ENCODE measurements at places on chromosomes 12 and 14.

DNA sequence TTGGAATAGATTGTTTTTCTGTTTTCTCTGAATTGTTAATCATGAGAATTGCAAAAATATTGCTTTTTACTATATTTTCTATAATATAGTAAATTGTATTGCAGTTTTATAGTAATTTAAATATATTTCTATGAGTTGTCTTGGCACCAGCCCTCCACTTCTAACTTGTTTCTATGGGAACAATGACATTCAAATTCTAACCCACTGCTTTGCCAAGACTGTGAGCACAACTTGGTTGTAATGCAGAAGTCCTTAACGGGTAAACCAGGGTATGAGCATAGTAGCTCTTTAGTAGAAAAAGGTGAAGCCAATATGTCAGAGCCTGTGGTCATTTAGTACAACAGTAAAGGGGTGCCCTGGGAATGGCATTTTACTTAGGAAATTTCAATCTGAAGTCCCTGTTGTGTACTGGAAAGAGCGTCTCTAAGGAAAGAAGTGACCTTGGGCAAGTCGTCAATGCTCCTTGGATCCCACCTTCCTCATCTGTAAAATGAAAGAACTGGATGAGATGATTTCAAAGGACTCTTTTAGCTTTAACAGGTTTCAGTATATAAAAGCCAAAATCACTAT lies 283.3 kb downstream of the ATP23 start:
- no peak overlapping the region for H3K4me3 ChIP-seq
- DNase-seq = no peak
- H3K4me1 ChIP-seq = no peaks in the 10 kb centered on the region
- no peaks in the 10 kb centered on the region for H3K27me3 ChIP-seq
- no peaks in the 10 kb centered on the region for H3K36me3 ChIP-seq

- no peaks in the 10 kb centered on the region for H3K27me3 ChIP-seq
- H3K27ac ChIP-seq = no peak overlapping the region
- no peak overlapping the region for H3K4me3 ChIP-seq
- DNase-seq = no peak
These were observed 91.1 kb upstream of the FUT8 start for GRCh38 chr14:65321370-65321875.

- peaks cover 2% of the 10 kb centered on the region for H3K36me3 ChIP-seq
- peaks cover 28% of the 10 kb centered on the region for H3K27me3 ChIP-seq
- H3K4me1 ChIP-seq = peaks cover 2% of the 10 kb centered on the region
- no peak overlapping the region for H3K27ac ChIP-seq
- DNase-seq = no peak
These were observed 62.2 kb downstream of the RFX4 start for GRCh38 chr12:106645074-106645421.

- H3K4me3 ChIP-seq = no peak overlapping the region
- no peak for DNase-seq
- H3K27me3 ChIP-seq = no peaks in the 10 kb centered on the region
- H3K27ac ChIP-seq = no peak overlapping the region
- H3K36me3 ChIP-seq = no peaks in the 10 kb centered on the region
These were observed 29.7 kb downstream of the RAD9B start for GRCh38 chr12:110531741-110532333.

- no peak overlapping the region for H3K27ac ChIP-seq
- H3K4me3 ChIP-seq = no peak overlapping the region
- H3K36me3 ChIP-seq = no peaks in the 10 kb centered on the region
- H3K27me3 ChIP-seq = no peaks in the 10 kb centered on the region
These were observed 84.1 kb upstream of the TBX3 start for GRCh38 chr12:114767906-114768722.

DNA sequence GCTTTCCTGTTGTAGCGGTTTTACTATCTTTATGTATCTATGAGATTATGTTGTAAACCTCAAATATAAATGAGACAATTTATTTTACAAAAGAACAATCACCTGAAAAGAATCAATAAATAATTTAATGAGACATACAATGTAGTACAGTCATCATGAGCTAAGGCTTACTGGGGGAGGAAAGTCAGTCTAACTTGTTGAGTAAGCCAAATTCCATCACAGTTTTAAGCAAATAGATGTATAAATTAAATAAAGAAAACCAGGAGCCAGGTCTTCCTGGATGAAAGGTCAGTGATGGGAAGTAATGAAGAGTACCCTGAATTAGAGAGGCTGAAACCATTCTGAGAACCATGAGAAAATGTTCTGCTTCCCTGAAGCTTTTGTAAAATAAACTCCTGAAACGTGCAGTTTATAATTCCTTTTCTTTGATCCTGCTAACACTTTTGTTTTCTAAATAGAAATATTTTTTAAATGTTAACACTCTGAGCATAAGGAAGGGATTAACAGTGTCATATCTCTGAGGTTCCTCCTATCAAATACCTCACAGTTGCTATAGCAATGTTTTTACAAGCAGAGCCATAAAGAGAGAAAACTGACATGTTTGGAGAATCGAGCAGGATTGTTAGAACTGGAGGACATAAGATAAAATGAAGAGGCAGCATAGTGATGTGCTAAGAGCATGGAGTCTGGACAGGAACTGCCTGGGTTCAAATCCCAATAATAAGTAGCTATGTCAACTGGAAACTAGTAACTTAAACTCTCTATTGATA lies 444.9 kb upstream of the FOXG1 start:
- H3K4me1 ChIP-seq = no peaks in the 10 kb centered on the region
- no peak overlapping the region for H3K27ac ChIP-seq
- H3K27me3 ChIP-seq = no peaks in the 10 kb centered on the region
- no peak for DNase-seq

- H3K27me3 ChIP-seq = no peaks in the 10 kb centered on the region
- no peak for DNase-seq
- H3K27ac ChIP-seq = no peak overlapping the region
These were observed 63.8 kb downstream of the FBXO33 start for GRCh38 chr14:39368261-39368959.

- H3K27ac ChIP-seq = no peak overlapping the region
- no peaks in the 10 kb centered on the region for H3K36me3 ChIP-seq
- DNase-seq = no peak
- no peaks in the 10 kb centered on the region for H3K4me1 ChIP-seq
- H3K27me3 ChIP-seq = no peaks in the 10 kb centered on the region
These were observed 115.6 kb upstream of the PKP2 start for GRCh38 chr12:33012226-33012625.

GRCh38 chr14:69695322-69696203 lies 71.4 kb upstream of the SRSF5 start:
- no peaks in the 10 kb centered on the region for H3K27me3 ChIP-seq
- H3K4me1 ChIP-seq = peaks cover 68% of the 10 kb centered on the region
- H3K4me3 ChIP-seq = peak overlapping the region; percentile 41
- no peak for DNase-seq
- H3K36me3 ChIP-seq = no peaks in the 10 kb centered on the region

DNA sequence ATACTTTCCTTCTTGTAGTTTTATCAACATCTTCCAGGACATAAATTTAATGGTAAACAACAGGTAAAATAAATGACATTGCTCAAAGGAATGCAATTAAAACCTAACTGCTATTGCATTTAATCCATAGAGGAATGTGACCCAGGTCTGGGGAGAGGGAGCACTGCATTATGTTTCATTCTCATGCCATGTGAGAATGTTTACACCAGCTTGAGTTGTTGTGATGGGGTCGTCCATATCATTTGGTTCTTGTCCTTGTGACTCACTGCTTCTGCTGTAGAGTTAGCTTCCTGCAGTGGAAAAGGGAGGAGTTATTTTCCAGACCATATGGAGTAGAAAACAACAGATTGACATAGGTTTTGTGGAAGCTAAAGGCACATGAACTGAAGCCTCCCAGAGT lies 129.3 kb upstream of the PMCH start:
- DNase-seq = no peak
- H3K27ac ChIP-seq = no peak overlapping the region
- no peaks in the 10 kb centered on the region for H3K36me3 ChIP-seq
- H3K27me3 ChIP-seq = no peaks in the 10 kb centered on the region
- H3K4me1 ChIP-seq = no peaks in the 10 kb centered on the region

DNA sequence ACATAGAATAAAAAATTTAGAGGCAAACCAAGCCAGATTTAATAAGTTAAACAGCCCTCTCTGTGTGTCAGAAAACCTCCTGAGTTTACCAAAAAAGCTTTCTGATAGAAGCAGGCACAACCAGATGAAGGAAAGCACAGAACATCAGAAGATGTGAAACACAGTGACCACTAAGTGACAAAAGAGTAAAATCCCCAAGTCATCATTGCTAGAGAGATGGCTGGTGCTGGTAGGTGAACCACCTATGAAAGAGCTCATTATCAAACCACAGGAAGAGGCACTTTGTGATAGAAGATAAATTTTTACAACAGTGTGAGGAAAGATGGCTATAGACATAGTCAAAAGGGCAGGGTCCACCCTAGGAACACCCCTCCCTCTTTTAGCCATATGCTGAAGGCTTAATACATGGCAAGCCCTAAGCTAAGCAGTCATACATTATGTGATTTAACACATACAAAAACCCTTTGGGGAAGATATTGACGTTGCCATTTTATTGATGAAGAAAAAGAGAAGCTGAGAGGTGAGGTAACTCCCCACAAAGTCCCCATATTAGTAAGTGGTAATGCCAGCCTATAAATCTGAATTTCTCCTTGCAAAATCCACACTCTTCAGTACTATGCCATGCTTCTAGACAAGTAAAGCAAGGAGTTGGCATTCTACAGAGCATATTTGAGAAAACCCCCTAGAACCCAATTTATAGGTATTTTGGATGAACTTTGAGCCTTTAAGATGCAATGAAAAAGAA lies 449.9 kb downstream of the LRIG3 start:
- no peak overlapping the region for H3K4me3 ChIP-seq
- no peak for DNase-seq
- no peaks in the 10 kb centered on the region for H3K27me3 ChIP-seq
- H3K36me3 ChIP-seq = no peaks in the 10 kb centered on the region
- no peaks in the 10 kb centered on the region for H3K4me1 ChIP-seq
- no peak overlapping the region for H3K27ac ChIP-seq

GRCh38 chr12:94305130-94305957 lies 154.3 kb downstream of the CEP83 start:
- H3K36me3 ChIP-seq = peaks cover 16% of the 10 kb centered on the region
- H3K4me1 ChIP-seq = peaks cover 5% of the 10 kb centered on the region
- H3K4me3 ChIP-seq = no peak overlapping the region
- no peaks in the 10 kb centered on the region for H3K27me3 ChIP-seq

- no peaks in the 10 kb centered on the region for H3K4me1 ChIP-seq
- no peak overlapping the region for H3K4me3 ChIP-seq
- no peak for DNase-seq
- no peak overlapping the region for H3K27ac ChIP-seq
- H3K36me3 ChIP-seq = no peaks in the 10 kb centered on the region
- peaks cover 40% of the 10 kb centered on the region for H3K27me3 ChIP-seq
These were observed 44.1 kb downstream of the WSCD2 start for GRCh38 chr12:108173160-108173559.

GRCh38 chr12:99212275-99212674 lies 435.3 kb upstream of the GARIN6 start:
- no peaks in the 10 kb centered on the region for H3K27me3 ChIP-seq
- no peak overlapping the region for H3K4me3 ChIP-seq
- no peak overlapping the region for H3K27ac ChIP-seq
- H3K4me1 ChIP-seq = no peaks in the 10 kb centered on the region
- no peaks in the 10 kb centered on the region for H3K36me3 ChIP-seq
- DNase-seq = no peak

GRCh38 chr12:117119592-117120198 lies 20.5 kb upstream of the TESC start:
- H3K4me1 ChIP-seq = peaks cover 2% of the 10 kb centered on the region
- H3K4me3 ChIP-seq = no peak overlapping the region
- H3K27ac ChIP-seq = no peak overlapping the region
- no peaks in the 10 kb centered on the region for H3K27me3 ChIP-seq
- H3K36me3 ChIP-seq = no peaks in the 10 kb centered on the region

- peak overlapping the region; percentile 59 for H3K27ac ChIP-seq
- H3K27me3 ChIP-seq = no peaks in the 10 kb centered on the region
- H3K4me1 ChIP-seq = peaks cover 42% of the 10 kb centered on the region
- peak overlapping the region; percentile 90 for H3K4me3 ChIP-seq
- no peak for DNase-seq
- peaks cover 3% of the 10 kb centered on the region for H3K36me3 ChIP-seq
These were observed 621 bp upstream of the TMEM117 start for GRCh38 chr12:43835264-43835655.

- peaks cover 6% of the 10 kb centered on the region for H3K4me1 ChIP-seq
- peaks cover 2% of the 10 kb centered on the region for H3K36me3 ChIP-seq
- no peaks in the 10 kb centered on the region for H3K27me3 ChIP-seq
- no peak overlapping the region for H3K27ac ChIP-seq
- no peak for DNase-seq
- no peak overlapping the region for H3K4me3 ChIP-seq
These were observed 942 bp downstream of the ZC2HC1C start for GRCh38 chr14:75070383-75070782.

- no peaks in the 10 kb centered on the region for H3K36me3 ChIP-seq
- no peak for DNase-seq
- H3K27ac ChIP-seq = no peak overlapping the region
- H3K4me3 ChIP-seq = no peak overlapping the region
- no peaks in the 10 kb centered on the region for H3K4me1 ChIP-seq
These were observed 1401.8 kb downstream of the FSCB start for GRCh38 chr14:43105305-43105704.

DNA sequence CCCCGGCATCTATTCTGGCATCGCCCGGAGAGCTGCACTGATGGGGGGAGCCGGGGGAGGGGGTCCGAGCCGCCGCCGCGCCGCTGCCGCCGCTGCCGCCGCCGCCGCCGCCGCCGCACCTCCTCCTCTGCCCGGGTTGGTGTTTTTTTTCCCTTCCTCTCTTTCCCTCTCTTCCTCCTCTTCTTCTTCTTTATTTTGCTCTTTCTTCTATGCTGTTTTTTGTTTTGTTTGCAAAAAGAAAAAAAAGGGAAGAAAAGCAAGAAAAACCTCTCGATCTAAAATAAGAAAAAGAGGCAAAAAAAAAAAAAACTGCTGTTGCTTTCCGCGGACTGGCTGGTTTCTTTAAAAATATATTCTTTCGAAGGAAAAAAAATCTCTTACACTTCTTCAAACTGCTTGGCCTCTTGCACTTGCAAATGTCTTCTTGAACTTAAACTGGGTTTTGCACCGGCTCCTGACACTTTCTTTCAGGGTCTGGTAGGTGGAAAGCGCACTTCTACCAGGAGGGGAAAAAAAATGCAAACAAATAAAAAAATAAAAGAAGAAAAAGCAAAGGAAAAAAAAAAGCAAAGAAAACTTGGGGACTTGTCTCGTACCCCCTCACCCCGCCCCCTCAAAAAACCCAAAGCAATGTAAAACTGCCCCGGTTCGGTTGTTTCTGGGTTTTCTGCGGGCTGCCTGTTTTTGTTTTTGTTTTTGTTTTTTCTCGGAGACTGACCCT lies 616 bp downstream of the BCL11B start:
- no peaks in the 10 kb centered on the region for H3K27me3 ChIP-seq
- DNase-seq = no peak
- H3K36me3 ChIP-seq = peaks cover 20% of the 10 kb centered on the region

GRCh38 chr14:101600336-101600890 lies 39.1 kb downstream of the DIO3 start:
- H3K27me3 ChIP-seq = peaks cover 7% of the 10 kb centered on the region
- H3K36me3 ChIP-seq = peaks cover 7% of the 10 kb centered on the region
- no peak overlapping the region for H3K4me3 ChIP-seq
- peak overlapping the region; percentile 39 for H3K27ac ChIP-seq
- DNase-seq = no peak

GRCh38 chr14:101018561-101019290 lies 115.2 kb upstream of the RTL1 start:
- peaks cover 25% of the 10 kb centered on the region for H3K27me3 ChIP-seq
- no peak for DNase-seq
- H3K36me3 ChIP-seq = peaks cover 3% of the 10 kb centered on the region
- H3K27ac ChIP-seq = no peak overlapping the region
- H3K4me1 ChIP-seq = no peaks in the 10 kb centered on the region
- H3K4me3 ChIP-seq = no peak overlapping the region
